ENCODE measurements at places on chromosomes 3 and 15. TPM values are rescaled to one million over a fixed set of nuclear protein-coding genes. Genes with fewer than 3 reads are reported as not detected.

RCN2 gene
- 40.0 TPM for total RNA-seq

TMPRSS7 gene
- not detected for total RNA-seq

SLCO3A1 gene
- 59.4 TPM for total RNA-seq

ADCY5 gene
- 33.6 TPM for total RNA-seq

CAPN3 gene
- 12.9 TPM for total RNA-seq

TP63 gene
- 1.1 TPM for total RNA-seq

CALML4 gene
- total RNA-seq, result 17.4 TPM

RBP2 gene
- total RNA-seq, result not detected

SPINT1 gene
- total RNA-seq, result 114 TPM

UBE2E2 gene
- total RNA-seq, result 40.9 TPM

ADAMTS17 gene
- 2.2 TPM for total RNA-seq

ABHD17C gene
- total RNA-seq, result 18.8 TPM

SEMA7A gene
- 3.6 TPM for total RNA-seq

LMAN1L gene
- not detected for total RNA-seq

TPRG1 gene
- 2.7 TPM for total RNA-seq

HEMK1 gene
- total RNA-seq, result 25.1 TPM

EPHA3 gene
- 6.5 TPM for total RNA-seq

GOLGB1 gene
- total RNA-seq, result 79.7 TPM

PATL2 gene
- total RNA-seq, result 2.1 TPM

DPPA2 gene
- total RNA-seq, result 0.19 TPM

ROPN1 gene
- total RNA-seq, result 0.54 TPM

ARPIN gene
- total RNA-seq, result 28.2 TPM

NR1I2 gene
- 0.38 TPM for total RNA-seq

CADM2 gene
- 0.25 TPM for total RNA-seq

SI gene
- not detected for total RNA-seq

ACKR4 gene
- 1.0 TPM for total RNA-seq

CMTM8 gene
- 5.4 TPM for total RNA-seq

GRM2 gene
- 0.57 TPM for total RNA-seq

CACNA2D2 gene
- 3.6 TPM for total RNA-seq

EEFSEC gene
- 15.2 TPM for total RNA-seq

RAB6B gene
- 17.7 TPM for total RNA-seq

BNIP2 gene
- total RNA-seq, result 73.8 TPM

TMEM202 gene
- total RNA-seq, result not detected
